ENCODE measurements at places on chromosomes 3 and 15.

- DNase-seq, result no peak
Observed at GRCh38 chr3:173531602-173532001, 134.1 kb downstream of the NLGN1 start.

DNA sequence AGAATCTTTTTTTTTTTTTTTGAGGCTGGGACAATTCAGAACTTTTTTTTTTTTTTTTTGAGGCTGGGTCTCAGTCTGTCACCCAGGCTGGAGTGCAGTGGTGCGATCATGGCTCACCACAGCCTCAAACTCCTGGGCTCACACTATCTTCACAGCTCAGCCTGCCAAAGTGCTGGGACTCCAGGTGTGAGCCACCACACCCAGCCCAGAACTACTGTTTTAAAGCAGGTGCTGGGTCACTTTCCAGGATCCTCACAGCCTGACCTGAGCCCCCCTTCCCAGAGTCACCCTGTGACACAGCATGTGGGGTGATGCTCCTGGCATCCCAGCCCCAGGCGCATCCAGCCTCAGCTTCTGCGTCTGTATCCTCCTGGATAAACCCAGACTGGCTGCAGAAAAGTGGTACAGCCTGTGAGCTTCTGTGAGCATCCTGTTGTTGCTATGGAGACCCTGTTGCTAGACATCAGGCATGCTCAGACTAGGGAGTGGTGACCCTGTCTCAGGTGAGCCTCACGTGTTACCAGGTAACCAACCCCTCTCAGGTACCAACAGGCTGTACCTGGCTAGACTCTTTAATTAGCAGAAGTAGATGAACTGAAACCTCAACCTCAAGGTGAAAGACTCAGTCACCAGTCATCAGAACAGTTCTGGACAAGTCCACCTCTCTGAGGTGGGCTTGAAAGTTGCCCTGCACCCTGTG lies 15.0 kb downstream of the KLF13 start:
- DNase-seq, result no peak

GRCh38 chr15:38150794-38151193 lies 101.8 kb upstream of the SPRED1 start:
- no peak for DNase-seq

GRCh38 chr3:48208076-48208475 lies 15.2 kb upstream of the CAMP start:
- DNase-seq, result no peak

GRCh38 chr3:170081079-170081741 lies 43.4 kb downstream of the GPR160 start:
- DNase-seq, result no peak

Measured in OCI-M1 (cell line).